ENCODE measurements at places on chromosomes 7 and 10. TPM values are rescaled to one million over a fixed set of nuclear protein-coding genes. Genes with fewer than 3 reads are reported as not detected.

DNA sequence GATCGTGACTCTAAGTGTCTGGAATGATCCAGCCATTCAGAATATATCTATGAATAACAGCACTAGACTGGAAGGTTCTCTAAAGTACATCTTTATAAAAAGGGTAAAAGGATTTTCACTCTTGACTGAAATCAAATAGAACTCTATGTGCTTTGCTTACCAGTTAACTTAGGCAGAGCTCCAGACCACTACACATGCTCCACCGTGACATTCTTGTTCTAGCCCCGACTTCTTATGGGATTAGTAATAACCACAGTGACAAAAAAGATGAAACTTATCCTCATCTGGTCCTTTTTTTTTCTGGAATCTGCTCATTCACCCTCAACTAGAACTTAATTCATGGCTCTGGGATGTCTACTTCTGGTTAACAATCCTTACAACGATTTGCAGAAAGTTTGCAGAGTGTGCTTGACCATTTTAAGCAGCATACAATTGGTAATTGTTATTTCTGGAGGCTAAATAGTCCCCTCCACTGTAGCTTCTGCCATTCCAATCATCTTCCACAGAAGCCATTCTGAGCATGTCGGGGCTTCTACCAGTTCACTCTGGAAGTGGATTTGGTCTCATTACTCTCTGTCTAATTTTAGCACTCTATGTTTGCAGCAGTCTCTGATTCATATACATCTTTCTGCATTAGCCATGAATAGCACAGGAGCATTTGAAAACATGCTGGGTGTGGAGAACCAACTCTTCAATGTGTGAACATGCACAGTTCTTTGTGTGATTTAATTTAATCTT is 163.7 kb upstream of the CDC14C start:
- DNase-seq: no peak

DNA sequence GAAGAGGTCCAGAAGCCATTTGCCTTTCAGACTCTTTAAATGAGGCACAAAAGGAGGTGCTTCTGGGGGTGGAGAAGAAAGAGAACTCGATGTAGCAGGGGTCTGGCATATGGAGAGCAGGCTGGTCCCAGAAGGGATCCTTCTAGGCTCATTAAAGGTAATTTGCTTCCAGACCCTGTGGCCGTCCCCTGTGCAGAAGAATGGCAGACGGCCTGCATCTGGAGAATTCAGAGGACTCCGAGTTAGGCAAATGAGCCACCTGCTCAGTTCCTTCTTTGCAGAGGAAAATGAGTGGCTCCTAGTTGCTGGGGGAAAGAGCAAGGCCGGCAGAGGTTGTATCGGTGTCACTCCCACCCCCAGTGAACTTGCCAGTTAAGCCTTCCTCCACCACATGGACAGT is 73.8 kb upstream of the FAM180A start:
- no peak for DNase-seq

DNA sequence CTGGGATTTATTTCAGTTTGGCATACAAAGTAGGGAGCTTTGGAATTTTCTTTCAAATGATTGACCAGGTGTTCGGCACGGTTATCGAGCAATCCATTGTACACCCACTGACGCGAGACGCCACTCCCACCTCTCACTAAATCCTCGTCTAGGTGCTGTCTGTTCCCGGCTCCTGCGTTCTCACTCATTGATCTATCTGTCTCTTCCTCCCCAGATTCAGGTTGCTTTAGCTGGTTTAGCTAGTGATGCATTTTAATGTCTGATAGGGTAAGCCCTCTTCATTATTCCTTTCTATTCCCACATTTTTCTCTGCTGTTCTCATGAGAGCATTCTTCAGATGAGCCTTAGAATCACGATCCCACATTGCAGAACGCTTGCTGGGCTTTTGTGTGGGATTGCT is 91.7 kb downstream of the ELFN1 start:
- DNase-seq: no peak

Gene PLEKHS1
- total RNA-seq: 21.9 TPM

All from lung (tissue), 17 donors.